ENCODE measurements at places on chromosomes 12 and 14.
A peak's percentile ranks its signal among the peaks of the same experiment; 100 is the strongest.

DNA sequence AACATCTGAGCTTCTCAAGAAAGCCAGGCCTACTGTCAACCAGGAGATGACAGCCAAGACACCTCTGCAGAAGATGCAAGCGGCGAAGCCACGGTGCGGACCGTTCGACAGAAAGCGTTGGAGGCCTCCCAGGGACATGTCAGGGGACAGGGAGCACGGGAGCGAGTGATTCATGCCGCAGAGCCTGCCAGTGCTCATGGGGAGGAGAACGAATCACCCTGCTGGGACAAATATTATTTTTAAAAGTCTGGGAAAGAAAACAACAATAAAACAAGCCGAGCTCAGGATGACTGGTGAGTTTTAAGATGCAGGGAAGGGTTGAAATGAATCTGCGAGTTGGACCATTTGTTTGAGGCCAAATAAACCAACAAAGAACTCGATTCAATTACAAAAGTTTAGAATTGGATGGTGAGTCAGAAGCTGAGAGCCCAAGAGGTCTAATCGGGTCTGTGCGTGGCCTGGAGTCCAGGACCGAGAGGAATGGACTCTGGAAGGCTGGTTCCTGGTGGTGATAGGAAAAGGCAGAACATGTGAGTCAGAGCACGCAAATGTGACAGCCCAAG, 91.0 kb downstream of the RBM19 start:
- DNase-seq, result no peak

- DNase-seq, result peak; percentile 21
Observed at GRCh38 chr12:14993537-14994266, 20.9 kb downstream of the PDE6H start.

- no peak for DNase-seq
Observed at GRCh38 chr12:28893856-28894255, 255.2 kb upstream of the FAR2 start.

- DNase-seq, result no peak
Observed at GRCh38 chr12:27666510-27666909, 29.7 kb upstream of the REP15 start.

- DNase-seq, result no peak
Observed at GRCh38 chr12:77488041-77488620, 342.6 kb upstream of the NAV3 start.

DNA sequence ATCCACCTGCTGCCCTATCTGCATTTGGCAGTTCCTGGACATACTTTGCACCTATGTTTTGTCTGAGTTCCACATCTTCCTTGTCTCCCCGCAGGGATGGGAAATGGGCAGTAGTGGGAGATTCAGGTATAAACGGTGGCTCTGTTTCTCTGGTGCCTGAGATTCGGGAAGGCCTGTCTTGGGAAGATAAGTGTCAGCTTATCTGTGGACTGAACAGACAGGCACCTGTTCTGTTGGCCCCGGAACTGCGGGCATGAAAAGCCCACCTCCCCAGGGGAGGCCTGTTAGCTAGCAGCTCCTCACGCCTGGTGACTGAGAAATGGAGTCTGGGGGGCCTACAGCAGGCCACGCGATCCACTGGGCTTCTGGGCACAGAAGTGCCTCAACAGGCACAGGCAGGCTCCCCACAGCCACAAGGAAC, 5.8 kb downstream of the PHB2 start:
- DNase-seq, result no peak

- DNase-seq, result no peak
Observed at GRCh38 chr14:30085943-30086342, 158.3 kb upstream of the PRKD1 start.

DNA sequence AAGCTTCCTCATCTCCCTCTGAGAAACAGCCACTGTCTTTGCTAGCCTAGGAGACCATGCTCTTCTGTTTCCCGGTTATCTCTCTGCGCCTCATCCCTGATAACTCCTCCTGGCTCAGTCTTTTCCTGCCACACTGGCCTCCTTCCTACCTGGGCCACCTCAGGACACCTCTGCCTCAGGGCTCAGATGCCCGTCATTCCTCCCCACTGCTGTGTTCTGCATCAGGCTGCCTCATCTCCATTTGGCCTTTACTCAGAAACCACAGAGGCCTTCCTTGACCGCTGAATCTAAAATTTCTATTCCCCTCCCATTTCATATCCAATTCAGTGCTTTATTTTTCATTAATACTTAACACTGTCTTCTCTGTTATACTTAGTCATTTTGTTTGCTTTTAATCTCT, 311.0 kb upstream of the RGS6 start:
- no peak for DNase-seq

GRCh38 chr12:114841557-114842251, 157.7 kb upstream of the TBX3 start:
- DNase-seq, result no peak

- no peak for DNase-seq
Observed at GRCh38 chr12:49189731-49190716, 1.1 kb upstream of the TUBA1A start.

GRCh38 chr14:105481886-105482457, 4.7 kb upstream of the CRIP1 start:
- DNase-seq, result peak; percentile 94

GRCh38 chr12:1284611-1285010, 293.6 kb downstream of the ERC1 start:
- no peak for DNase-seq

DNA sequence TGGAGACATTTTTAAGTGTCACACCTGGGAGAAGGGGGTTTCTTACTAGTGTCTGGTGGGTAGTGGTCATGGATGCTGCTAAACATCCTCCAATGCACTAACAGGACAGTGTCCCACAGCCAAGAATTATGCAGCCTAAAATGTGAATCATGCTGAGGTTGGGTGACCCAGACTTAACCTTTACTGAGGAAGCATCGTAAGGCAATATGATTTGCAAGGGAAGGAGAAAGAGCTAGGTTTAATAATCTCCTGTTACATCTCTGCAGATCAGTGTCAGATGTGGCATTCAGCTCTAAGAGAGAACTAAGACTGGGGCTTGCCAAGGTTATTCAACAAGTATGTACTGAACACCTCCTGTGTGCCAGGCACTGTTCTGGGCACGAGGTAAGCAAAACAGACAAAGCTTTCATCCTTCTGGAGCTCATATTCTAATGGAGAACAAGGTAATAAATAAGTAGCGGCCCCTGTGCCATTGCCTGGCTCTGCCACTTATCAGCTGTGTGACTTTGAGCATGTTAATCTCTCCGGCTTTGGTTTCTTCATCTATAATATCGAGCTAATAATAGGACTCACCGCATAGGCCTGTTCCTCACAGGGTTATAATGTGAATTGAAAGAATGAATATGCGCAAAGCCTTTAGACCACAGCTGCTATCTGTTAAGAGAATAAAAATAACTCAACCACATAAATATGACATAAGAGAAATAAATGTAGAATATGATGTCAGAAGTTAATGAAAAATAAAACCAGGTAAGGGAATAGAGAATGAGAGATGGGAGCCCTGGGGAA, 13.5 kb upstream of the GOLGA5 start:
- DNase-seq, result no peak

- DNase-seq, result no peak
Observed at GRCh38 chr12:30694412-30695198, 1.1 kb downstream of the IPO8 start.

- peak; percentile 21 for DNase-seq
Observed at GRCh38 chr12:98002887-98003493, 512.4 kb upstream of the TMPO start.

DNA sequence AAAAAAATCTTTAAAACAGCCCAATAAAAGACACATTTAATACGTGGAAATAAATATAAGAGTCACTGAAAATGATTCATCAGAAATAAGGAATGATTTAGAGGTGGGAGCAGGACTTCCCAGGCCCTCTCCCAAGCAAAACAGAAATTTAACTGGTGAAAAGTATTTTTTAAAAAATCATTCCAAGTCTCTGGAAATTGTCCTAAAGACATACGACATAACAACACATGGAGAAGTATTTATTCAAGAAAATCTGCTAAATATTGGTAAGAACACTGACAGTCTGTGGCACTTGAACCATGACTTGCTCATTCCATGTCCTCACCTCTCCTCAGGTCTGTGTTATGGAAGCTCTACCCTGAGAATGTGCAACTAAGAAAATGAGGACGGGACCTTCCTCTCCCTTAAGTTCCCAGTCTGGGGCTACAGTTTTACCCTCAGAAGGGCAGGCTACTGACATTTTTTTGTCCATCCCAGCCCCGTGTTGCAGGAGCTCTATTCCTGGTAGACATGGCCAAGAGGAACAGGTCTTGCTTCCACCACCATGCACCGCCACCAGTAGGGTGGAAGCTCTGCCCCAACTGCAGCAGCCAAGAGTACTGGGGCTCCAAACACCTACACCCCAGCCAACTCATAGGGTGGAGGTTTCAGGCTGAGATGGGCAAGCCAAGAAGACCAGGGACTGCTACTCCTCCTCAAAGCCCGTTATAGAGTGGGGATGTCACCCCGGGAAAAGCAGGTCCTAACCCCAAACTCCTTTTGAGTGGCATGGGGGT, 193.0 kb downstream of the CRADD start:
- no peak for DNase-seq

GRCh38 chr12:104218935-104219334, 3.4 kb downstream of the TXNRD1 start:
- no peak for DNase-seq

GRCh38 chr12:41250748-41251147, 62.6 kb downstream of the PDZRN4 start:
- no peak for DNase-seq

DNA sequence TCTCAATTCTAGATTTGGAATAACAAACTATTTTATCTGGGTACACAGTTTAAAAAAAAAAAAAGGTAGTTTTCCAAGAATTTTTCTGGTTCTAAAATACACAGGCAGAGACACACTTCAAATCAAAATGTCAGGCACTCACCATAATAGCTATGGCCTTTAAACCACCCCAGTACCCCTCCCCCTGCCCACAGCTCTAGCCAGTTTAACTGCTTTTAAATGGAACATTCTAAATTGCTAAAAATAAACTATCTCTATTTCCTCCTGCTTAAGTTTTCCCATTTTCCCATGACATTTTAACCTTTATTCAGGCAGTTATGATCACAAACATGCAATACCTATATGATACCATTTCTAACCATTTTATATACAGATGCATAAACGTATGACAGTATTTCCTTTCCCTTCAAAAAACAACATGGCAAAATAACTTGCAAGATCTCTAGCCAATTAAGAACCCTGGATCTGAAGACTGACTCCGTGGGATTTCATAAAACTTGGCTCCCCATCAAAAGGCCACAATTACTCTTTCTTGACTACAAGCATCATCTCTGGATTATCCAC, 46.3 kb downstream of the PPP2R5E start:
- no peak for DNase-seq

- DNase-seq, result no peak
Observed at GRCh38 chr12:88946372-88946997, 366.2 kb upstream of the KITLG start.

DNA sequence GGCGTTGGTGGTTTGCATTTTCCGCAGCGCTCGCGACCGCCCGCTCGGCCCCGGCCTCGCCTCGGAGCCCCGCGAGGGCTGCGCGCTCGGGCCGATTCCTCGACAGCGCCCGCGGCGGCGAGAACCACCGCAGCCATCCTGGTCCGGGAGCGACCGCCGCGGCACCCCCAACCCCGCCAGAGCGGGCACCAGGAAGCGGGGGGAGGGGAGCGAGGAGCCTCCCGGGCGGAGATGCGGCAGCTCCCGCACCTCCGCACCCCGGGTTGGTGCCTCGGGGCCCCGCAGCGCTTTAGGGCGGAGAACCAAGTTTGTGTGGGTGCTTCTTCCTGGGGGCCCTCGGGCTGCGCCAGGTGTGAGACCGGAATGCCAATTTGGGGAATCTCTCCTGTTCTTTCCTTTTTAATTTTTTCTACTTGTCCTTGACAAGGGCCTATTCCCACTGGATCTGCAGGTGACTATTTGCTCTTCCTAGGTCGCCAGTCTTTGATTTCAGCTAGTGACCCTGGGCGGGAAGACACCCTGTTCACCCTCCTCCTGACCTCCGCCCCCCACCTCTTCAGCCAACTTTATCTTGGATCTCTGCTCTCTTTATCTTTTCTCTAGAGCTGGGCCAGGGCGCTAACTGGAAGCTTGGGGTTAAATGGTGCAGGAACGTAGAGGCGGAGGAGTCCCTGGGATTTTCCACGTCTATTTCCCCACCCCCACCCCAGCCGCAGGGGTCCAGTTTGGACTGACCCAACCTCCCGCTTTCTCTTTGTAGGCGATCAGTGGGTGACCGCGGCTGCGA, at the start of gene SOCS2:
Gene SOCS2 (plus strand): TSS at position 751 of the 787 bp plus-strand sequence. CDS start 223 bp downstream, outside the sequence.
- DNase-seq, result peak; percentile 9

DNA sequence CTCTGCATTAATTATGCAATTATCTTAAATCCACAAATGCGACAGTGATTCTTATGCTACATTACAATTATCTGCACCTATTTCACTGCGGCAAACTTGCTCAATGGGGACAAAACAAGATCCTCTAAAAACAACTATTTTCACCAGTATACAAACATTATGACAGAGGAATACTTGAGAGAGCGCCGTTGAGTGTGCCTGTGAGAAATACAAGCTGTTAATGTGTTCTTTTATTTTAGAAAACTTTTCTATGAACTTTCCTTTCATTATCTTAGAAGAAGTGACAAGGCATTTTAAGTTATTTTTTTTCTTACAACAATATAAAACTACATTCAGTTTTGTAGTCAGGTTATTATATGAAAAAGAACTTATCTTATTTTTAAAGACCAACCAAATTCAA, 1247.0 kb downstream of the FSCB start:
- no peak for DNase-seq

DNA sequence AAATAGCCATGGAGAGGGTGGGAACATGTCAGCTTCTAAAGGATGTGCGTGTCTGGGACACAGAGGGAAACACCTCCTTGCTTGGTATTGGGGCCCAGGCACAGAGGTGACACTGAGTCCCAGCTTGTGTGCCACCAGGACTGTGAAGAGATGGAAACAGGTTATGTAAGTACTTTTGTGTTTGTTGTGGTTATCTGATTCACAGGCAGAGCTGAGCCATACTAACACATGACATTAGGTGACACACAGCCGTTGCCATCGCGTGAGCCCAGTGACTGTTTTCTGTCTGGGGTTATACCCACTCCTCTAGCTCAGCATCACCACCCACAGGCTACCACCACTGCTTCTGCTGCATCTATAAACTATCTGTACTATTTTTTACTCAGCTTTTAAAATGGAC, 12.1 kb upstream of the FLVCR2 start:
- peak; percentile 93 for DNase-seq

DNA sequence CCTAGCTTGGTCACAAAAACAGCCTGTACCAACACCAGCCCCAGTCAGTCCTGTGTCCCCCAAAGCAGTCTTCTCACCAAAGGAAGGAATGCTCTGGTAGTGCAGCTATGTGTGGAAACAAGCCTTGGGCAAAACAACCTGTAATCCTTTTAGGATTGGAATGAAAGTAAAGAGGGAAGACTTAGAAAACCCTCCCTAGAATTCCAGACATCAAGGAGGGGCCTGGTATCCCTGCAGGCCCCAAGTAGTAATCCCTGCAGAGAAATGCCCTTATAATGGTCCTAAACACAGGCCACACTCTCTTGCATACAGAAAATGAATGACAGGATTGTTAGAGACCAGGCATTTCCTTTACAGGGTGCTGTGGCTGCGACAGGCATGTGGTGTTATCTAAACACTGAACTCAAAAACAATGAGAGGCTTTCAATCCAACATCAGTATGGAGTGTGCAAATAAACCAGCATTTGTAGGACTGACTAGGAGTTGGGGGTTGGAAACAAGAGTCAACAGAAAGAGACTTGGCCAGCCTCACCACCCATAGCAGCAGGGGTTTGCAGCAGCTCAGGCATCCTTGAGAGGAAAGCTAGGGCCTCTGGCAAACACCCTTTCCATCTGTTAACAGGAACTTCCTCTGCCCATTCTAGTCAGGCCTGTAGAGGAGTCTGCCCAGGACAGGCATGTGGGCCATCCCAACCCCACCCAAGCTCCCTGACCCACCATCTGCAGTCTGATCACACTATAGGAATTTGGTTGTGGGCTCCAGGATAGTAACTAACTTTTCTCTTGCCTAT, 59.1 kb downstream of the DCAF5 start:
- no peak for DNase-seq

All from stimulated activated CD4-positive, alpha-beta T cell treated with anti-CD3 and anti-CD28 coated beads, Interleukin-1b, Interleukin-23, amount 100 ng/mL, for 48 hours (primary cell).